ENCODE measurements at places on chromosomes 2 and 18.

DNA sequence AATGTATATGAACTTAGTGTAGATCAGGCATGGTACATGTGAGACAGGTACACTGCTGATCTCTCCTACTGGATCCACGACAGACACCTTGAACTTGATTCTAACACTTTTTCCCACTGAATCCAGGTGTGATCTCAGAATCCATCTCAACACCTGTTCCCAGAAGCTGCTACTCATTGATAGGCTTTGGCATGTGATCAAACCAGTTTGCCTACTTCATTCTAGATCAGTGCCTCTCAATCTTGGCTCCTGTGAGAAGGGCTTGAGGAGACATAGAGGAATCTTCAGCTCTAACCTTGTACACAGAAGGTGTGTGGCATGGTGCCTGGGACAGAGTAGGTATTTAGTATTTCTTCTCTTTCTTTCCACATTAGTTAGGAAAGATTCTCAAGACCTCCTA, 212.3 kb upstream of the ATP5MC3 start:
- DNase-seq = no peak

GRCh38 chr2:69192176-69192945, 179.4 kb downstream of the ANTXR1 start:
- DNase-seq = no peak

DNA sequence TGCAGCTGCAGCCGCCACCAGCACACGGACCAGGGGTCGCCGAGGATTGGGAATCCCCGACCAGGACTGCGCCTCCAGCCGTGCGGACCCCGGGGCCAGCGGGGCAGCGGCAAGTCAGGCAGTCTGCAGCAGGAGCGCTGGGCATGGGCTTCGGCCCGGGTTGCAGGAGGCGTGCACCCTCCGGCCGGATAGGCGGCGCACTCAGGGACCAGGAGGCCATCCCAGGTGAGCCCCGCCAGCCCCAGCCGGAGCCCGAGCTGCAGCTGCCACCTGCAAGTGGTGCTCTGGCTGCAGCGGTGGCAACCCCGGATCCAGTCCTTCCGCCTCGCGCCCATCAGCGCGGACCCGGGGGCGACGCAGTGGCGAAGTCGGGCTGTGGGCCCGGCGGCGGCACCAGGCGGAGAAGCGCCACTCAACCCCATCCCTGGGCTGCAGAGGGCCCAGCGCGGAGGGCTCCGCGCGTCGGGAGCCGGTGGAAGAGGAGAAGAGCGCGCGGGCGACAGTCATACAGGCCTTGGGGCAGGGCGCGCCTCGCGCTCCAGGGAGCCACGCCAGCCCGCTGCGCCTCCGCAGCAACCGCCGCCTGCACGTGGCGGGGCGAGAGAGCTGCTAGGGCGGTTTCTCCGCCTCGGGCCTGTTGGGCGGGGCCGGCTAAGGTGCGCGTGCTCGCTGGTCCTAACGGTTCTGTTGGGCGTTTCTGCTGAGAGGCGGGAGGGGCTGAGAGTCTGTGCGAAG, 73.8 kb downstream of the RPIA start:
- DNase-seq = peak; percentile 52

GRCh38 chr2:232653441-232653840, 20.0 kb downstream of the EFHD1 start:
- no peak for DNase-seq

Data from CD4-positive, alpha-beta T cell treated with Interleukin-15 for 1 hour (primary cell).